ENCODE measurements at places on chromosomes 16 and 17.

GRCh38 chr16:47392081-47392480 is 68.8 kb downstream of the ITFG1 start:
- no peak for DNase-seq

DNA sequence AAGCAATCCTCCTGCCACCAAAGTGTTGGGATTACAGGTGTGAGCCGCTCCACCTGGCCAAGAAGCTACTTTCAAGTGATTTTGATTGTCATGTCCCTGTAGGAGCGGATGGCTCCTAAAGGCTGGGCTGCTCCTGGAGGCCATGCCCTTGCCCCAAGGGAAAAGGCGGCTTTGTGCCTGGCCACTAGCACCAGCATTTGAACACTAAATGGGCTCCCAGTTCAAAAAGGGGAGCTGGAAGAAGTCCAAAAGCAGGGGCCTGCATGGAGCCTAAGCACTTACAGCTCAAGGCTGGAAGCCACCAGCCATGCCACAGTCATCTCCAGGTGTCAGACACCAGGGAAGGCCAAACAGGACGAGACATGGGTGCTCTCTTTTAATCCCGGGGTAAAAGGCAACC is 26.8 kb downstream of the SPHK1 start:
- DNase-seq = no peak

DNA sequence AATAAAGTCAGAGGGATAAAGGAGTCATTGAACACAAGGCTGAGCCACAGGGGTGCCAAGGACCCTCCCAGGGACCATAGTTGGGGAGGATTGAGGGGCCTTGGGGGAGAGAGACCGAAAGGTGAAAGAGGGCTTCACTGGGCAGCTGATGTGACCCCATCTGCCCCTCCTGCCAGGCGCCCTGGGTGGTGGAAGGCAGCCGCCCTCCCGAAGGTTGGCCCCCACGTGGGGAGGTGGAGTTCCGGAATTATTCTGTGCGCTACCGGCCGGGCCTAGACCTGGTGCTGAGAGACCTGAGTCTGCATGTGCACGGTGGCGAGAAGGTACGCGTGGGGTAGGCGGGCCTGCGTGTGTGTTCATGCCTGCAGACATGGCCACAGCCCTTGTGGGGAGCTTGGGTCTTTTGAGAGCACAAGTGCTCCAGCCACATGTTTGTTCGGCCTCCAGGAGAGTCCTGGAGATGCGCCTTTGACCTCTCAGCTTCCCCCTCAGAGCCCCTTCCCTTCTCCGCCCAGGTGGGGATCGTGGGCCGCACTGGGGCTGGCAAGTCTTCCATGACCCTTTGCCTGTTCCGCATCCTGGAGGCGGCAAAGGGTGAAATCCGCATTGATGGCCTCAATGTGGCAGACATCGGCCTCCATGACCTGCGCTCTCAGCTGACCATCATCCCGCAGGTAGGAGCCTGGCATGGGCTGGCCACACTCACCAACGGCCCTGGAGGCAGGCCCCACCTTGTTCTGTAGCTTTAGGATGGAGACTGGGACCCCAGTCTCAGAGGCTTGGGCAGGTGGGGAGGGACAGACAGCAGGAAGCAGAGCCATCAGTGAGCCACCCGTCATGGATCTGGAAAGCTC is 24.1 kb downstream of the ANKRD40 start:
- DNase-seq = no peak

- peak; percentile 22 for DNase-seq
These were observed 123.5 kb downstream of the CBLN1 start for GRCh38 chr16:49158029-49158642.

GRCh38 chr16:89290887-89291286 is 73.4 kb downstream of the ZNF778 start:
- DNase-seq = no peak

DNA sequence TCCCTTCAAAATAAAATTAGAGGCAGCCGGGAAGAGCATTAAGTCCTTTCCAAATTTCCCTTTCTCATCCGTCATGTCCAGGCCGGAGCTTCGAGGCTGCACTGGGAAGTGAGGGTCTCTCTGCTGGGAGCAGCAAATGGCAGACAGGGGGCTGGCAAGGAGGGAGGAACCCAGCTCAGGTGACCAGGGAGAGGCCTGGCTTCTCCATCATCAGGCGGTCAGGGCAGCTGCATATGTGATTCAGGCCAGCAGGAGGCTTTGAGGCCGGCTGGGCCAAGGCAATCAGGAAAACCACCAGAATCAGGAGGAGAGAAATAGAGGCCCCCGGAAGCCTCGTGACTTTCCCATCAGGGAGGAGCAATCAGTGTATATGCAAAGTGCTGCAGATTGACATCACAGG is 85.0 kb upstream of the RPL38 start:
- DNase-seq = no peak

DNA sequence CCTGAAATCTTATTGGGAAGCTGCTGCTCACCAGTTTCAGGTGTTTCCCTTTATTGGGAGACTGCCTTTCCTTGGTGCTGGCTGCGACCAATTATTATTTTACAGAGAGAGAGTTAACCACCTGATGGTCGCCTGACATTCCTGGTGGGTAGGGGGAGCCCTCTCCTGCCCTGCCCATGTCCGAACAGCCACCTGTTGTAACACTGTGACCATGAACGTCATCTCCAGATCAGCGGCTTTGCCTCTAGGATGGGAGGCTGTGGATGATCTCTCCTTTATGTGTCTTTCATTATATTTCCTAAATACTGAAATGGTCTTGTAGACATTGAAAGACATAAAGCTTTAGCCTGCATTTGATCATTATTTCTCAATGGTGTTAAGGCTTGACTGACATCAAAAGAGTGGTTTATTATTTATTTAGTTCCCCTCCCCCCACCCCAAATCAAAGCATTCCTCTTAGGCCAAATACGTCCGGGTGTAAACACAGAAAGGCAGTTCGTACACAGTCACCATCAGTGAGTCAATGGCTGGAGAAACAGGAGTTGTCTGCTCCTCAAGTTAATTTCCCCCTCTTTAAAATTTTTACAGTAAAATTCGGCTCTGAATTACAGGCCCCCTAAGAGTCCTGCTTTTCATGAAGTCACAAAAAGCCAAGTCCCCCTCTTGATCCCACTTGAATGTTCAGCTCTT is 57.8 kb upstream of the CACNG5 start:
- DNase-seq = no peak

- no peak for DNase-seq
These were observed 5.5 kb downstream of the CCL17 start for GRCh38 chr16:57409870-57410587.

- DNase-seq = peak; percentile 60
These were observed 615 bp downstream of the PHKG2 start for GRCh38 chr16:30748634-30749445.

- no peak for DNase-seq
These were observed 8.3 kb downstream of the TFAP4 start for GRCh38 chr16:4264546-4264945.

DNA sequence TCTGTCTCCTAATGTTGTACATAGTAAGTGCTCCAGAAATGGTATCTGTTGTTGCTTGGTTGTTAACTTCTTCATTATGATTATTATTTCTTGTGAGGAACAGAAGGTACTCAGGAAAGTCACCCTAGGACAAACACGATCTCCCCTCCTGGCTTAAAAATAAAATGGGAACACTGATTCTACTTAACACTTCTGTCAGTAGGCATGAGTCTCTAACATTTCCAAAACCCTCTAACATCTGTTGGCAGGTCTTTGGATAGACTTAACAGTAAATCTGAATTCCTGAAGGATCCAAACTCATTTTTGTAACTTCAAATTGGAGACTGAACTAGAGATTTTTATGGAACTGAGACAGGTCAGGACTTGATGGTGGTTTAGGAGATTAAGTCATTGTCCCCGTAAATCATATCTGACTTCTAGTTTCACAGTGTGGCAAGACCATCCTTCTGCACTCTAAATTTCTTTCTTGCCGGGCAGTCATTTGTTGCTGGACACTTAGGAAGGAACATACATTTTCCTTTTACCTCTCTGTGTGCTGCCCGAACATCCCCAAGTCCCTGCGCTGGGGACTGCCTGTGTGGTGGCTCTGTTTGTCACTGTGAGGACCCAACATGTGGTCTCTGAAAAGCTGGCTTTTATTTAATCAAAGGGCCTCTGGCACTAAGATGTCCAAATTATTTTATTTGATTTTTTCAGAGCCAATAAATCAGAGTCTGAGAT is 149.9 kb downstream of the NPIPB5 start:
- DNase-seq = no peak

DNA sequence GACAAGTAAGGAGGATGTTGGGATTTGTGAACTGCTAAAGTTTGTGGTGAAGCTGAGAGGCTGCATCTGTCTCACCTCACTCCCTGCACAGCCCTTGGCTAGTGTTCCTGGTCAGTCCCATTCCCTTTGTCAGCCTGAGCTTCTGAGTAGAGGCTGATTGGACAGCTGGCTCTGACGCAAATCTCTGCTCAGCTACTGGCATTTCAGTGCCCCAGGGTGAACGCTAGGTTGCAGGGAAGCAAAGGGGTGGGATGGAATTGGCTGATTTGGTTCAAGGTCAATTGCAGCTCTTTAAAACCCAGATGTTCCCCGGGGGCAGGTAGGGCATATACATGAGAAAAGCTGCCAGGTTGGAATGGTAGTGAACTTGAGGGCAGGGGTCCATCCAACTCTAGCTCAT is 23.1 kb upstream of the CNOT1 start:
- no peak for DNase-seq

- no peak for DNase-seq
These were observed 51.6 kb upstream of the ETV4 start for GRCh38 chr17:43597624-43598356.

GRCh38 chr17:1186923-1187771 is 7.4 kb upstream of the ABR start:
- DNase-seq = peak; percentile 86

GRCh38 chr17:794876-795275 is 12.7 kb downstream of the MRM3 start:
- DNase-seq = peak; percentile 60

GRCh38 chr17:3544365-3544764 is 13.2 kb downstream of the TRPV3 start:
- no peak for DNase-seq

- DNase-seq = no peak
These were observed 97.9 kb upstream of the ZNF750 start for GRCh38 chr17:82937411-82938371.

Measured in stimulated activated CD8-positive, alpha-beta memory T cell treated with anti-CD3 and anti-CD28 coated beads, Interleukin-4, amount 100 ng/mL, for 48 hours (primary cell).